Esophagus squamous epithelium (tissue), 5 donors: ENCODE measurements at places on chromosomes 6 and 20.

- DNase-seq, result no peak
These were observed 87.4 kb upstream of the THBS2 start for GRCh38 chr6:169341065-169341464.

DNA sequence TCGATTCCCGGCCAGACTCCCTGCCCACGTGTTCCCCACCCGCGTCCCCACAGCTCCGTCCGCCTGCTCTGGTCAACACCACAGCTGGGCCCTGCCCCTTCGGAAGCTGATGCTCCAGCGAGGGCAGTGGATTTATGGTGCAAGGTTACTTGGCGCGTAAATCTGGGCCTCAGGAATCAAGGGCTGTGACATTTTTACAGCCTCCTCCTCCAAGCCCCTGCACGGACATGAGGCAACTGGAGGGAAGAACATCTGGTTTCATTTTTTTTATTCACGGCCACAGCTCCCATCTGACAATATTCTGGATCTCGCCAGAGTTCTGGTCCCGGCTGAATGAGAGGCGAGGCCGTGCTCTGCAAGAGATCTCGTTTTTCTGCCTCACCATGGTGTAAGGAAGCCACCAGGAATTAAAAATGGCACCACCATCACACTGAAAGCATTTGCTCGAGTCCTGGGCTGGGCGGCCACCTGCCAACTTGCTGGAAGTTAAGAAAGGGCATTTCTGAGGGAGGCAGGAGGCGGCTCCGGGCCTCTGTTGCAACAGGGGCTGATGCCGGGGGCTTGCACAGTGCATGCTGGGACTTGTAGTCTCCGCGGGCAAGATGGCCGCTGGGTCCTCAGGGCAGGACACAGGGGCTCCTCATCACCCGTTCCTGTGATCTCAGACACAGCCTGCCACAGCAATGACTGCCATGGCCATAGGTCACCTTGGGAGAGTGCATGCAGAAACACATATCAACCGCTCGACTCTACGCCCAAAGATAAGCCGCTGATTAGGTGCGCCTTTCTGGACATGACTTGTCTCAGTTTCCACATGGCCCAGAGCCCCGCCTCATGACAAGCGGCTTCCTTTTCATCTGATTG lies 148.5 kb downstream of the LY86 start:
- no peak for DNase-seq

- no peak for DNase-seq
These were observed 45.9 kb downstream of the RIPOR3 start for GRCh38 chr20:50645253-50646068.

GRCh38 chr6:105200133-105200730 lies 20.4 kb upstream of the POPDC3 start:
- no peak for DNase-seq

DNA sequence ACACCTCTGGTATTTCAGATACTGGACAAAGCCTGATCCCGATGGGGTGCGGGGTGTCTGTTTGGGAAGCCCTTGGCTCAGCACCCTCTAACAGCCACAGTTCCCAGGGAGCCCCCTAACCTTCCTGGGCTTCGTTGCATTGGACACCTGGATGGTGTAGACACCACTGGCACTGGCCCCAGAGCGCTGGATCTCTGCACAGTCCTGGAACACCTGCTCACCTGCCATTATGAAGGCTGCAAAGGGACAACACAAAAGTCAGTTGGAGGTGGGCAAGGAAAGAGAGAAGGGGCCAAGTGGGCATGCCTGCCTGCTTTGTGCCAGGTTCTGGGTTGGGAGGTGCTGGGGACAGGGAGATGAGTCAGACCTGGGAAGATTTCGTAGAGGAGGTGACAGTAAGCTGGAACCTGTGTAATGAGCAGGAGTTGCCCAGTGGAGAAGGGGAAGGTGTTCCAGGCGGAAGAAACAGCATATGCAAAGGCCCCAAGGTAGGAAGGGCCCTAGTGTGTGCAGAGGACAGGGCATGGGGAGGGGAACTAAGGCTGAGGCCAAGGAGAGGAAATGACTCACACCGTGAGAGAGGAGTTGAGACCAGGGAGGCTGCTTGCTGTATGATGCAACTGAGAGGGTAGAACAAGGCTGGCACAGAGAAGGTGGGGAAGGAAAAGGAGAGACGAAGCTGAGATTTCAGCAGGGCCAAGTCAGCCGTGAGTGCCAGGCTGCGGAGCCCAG lies 34.9 kb downstream of the ANGPT4 start:
- no peak for DNase-seq

DNA sequence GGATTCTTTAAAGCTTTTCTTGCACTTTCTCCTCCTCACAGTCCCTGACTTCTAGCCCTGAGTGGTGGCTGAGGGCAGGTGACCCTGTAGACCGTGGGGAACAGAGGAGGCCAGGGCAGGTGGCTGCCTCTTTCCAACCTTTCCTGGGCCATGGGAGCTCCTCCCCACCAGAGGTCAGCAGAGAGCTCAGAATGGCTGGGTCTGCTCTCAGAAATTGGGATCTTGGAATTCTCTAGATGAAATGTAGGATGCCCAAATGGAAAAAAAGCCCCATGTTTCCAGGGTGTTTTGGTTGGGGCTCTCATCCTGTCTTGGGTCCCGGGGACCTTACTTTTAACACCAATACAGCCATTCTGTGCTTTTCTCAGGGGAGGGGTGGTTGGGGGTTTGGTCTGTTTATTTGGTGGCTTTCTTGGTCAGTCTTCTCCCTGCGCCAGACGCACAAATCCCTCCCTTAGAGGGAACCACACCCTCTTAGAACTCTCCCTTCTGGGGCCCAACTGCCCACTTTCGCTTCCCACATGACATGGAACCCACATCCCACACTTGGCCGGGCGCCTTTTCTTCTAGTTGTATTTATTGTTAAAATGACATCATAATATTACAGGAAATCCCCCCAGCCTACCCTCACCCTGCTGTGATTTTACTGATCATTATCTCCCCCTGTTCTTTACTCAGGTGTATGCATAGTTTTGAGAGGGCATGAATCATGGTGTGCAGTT lies 17.9 kb downstream of the GNAS start:
- no peak for DNase-seq

GRCh38 chr6:34447910-34448309 lies 18.0 kb upstream of the PACSIN1 start:
- DNase-seq, result no peak

DNA sequence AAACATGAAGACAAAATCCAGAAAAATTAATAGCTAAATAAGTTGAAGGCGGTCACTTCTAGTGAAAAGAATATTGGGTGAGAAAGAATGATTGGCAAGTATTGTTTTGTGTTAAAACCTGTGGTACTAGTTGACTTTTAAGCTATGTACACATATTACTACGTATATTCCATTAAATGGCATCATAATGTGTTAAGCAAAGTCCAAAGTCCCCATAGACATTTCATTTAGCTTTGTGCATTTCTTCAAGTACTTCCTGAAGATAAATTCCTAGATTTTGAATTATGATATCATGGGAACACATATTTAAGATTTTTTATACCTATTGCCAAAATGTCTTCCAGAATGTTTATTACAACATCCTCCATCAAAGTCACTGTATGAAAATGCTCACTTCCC lies 272.7 kb upstream of the IRAK1BP1 start:
- DNase-seq, result no peak

DNA sequence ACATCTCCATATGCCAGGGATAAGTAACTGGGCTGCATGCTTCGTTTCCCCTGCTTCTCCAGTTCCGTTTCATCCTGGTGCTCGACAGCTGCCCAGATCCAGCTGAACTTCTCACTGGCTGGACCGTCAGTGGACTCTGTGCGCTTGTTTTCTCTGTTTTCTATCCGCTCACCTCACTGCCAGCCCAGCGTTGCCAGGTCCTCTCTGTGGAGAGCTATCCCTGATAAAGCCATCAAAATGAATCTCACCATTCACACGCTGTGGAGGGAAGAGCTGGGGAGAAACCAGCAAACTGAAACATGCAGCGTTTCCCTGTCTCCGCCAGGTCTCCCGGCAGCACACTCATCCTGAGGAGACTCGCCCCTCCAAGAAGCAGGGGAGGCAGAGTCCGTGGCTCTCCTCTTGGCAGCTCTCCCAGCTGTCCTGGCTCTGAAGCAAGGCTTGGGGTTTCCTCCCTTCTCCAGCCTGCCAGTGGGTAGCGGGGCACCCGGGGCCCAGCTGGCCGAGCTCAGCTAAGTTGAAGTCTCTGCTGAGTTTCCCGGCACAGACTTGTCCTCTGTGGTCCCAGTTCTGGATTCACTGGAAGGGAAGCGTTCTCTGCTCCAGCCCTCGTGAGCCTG lies 160.9 kb downstream of the DTNBP1 start:
- no peak for DNase-seq

DNA sequence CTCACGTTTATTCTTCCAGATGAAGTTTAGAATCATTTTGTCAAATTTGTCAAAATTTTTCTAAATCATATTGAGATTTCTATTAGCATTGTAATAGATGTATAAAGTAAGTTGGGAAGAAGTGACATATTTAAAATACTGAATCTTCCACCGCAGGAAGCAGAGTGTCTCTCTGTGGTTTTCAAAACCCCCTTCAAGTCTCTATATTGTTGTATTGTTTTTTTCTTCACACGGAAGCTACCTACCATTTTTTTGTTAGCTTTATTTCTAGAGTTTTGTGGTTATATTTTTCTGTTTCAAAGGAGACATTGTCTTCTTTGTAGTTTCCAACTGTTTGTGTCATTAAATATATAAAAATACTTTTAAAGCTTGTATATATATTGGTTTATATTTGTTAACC lies 188.6 kb downstream of the ZDHHC14 start:
- no peak for DNase-seq

DNA sequence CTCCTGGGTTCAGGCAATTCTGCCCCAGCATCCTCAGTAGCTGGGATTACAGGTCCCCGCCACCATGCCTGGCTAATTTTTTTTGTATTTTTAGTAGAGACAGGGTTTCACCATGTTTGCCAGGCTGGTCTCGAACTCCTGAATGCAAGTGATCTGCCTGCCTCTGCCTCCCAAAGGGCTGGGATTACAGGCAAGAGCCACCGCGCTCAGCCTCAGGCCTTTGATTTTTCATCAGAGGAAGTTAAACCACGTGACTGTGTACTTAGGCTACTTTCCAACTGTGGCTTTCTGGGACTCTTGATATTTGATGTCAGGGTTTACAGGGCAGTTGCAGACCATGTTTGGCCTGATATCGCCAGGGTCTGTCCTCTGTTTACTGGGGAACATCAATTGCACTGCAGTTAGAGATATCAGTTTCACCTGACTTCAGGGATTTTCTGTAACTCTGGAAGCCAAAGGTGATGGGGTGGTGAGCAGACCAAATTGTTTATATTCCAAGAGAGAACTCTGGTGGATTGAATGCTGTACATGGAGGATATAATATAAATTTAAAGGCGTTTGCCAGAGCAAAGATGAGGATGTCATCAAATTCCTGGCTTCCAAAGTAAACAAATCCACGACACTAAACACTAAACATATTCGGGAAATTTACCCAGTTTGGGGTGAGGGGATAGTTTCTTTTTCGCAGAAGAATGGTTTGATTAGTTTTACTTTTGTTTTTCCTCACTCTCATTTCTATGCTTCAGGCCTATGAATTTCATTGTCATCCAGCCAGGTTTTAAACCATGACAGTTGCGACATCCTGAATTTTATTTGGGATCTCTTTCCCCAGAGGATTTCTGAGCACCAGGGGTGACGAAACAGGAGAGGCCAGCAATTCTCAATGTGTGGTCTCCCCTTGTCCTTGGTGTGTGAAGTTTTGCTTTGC lies 4.2 kb downstream of the PSMF1 start:
- no peak for DNase-seq

DNA sequence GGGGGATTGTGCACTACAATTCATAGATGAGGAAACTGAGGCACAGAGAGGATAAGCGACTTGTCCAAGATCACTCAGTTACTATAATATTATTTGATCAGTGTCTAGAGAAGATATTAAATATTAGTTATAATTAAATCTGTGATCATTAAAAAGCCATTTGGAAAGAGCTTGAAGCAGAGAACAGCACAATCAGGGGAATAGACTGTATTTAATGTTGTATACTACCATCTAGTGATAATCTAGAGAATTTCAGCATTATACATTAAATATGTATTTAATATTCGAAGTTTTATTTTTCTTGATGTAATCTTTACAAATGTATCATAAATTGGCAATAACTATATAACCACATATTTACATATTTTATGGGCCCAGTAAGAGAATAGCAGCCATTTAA lies 20.1 kb upstream of the MTCL3 start:
- DNase-seq, result no peak

DNA sequence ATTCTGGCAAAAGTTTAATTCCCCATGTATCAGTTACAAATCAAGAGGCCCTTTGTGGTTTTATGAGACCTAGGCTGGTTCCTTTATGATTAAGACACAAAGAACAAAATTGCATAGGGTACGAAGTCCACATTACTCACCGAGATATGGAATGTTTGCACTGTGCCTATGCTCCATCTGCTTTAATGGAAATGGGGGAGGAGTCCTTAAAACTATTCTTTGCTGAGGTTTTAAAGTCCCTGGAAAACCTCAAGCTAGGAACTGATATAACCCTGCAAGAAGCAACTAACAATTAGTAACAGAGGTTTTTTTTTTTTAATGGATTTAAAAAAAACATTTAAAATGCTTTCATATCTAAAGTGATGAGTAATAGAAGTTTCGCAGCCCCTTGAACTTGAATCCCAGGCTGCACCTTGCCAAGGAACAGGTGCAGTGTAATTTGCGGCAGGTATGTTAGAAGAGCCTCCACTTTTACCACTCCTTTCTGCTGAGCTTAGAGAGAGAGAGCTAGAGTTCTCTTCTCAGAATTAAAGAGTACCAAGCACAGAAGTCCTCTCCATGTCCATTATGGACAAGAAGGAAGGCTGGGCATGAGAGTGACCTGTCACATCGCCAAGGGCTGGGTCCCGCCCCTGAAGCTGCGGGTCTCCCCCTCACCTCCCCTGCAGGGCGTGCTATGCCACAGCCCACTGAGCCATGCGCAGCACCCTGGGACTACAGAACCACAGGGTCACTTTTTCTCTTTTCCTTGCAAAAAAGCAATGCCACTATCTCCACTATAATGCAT lies 2.3 kb downstream of the SERPINB1 start:
- no peak for DNase-seq

DNA sequence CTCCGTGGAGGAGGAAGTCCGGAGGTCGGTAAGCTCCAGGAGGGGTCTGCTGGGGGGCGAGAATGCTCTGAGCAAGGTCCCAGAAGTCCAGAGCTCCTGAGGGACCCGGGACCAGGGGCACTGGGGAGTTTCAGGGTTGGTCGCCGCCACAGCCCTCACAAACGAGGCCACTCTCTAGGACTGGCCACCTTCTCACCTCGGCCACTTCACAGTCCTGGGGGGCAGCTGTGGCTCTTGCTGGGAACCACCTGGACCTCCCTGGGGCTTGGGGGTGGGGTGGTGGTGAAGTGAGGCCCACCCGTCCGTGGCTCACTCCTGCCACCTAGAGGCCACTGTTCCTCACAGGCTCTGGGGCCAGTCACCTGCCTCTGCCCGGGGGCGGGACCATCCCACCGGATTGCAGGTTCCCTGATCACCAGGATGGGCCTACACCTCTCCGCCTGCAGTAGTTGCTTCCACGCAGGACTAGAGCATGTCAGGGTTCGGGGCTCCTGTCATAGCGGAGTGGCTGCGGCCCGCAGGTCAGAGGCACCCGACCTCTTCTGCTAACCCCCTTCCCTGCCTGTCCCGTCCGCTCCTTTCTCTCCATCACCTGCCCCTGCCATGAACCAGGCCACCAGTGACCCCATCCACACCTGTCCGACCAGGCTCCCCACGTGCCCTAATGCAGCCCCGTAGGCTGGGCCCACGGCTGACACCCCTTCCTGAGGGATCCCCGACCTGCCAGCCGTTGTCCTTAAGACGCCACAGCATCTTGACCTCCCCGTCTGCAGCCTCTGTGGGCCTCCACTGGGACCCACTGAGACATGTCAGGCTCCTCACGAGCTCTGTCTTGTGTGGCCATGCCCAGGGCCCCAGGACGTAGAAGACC lies 5.1 kb upstream of the TCEA2 start:
- no peak for DNase-seq
